ENCODE measurements at places on chromosomes 6 and 20. TPM values are rescaled to one million over a fixed set of nuclear protein-coding genes. Genes with fewer than 3 reads are reported as not detected.

GRCh38 chr6:36793296-36793912 lies 45.8 kb downstream of the CPNE5 start:
- no peaks in the 10 kb centered on the region for H3K36me3 ChIP-seq
- H3K4me3 ChIP-seq: no peak overlapping the region
- DNase-seq: no peak
- no peak overlapping the region for H3K27ac ChIP-seq

SLC22A7 gene
- polyA plus RNA-seq: not detected

MLN gene
- polyA plus RNA-seq: not detected

GRCh38 chr20:48760403-48760983 lies 67.3 kb downstream of the PREX1 start:
- H3K36me3 ChIP-seq: no peaks in the 10 kb centered on the region
- peaks cover 4% of the 10 kb centered on the region for H3K27me3 ChIP-seq
- no peak overlapping the region for H3K4me3 ChIP-seq
- H3K4me1 ChIP-seq: no peaks in the 10 kb centered on the region
- DNase-seq: no peak

ECT2L gene
- not detected for polyA plus RNA-seq

CST1 gene
- polyA plus RNA-seq: not detected

- DNase-seq: no peak
- H3K4me3 ChIP-seq: no peak overlapping the region
- no peaks in the 10 kb centered on the region for H3K36me3 ChIP-seq
- no peak overlapping the region for H3K27ac ChIP-seq
- H3K4me1 ChIP-seq: no peaks in the 10 kb centered on the region
These were observed 17.6 kb upstream of the SERPINB9 start for GRCh38 chr6:2920671-2921112.

DNA sequence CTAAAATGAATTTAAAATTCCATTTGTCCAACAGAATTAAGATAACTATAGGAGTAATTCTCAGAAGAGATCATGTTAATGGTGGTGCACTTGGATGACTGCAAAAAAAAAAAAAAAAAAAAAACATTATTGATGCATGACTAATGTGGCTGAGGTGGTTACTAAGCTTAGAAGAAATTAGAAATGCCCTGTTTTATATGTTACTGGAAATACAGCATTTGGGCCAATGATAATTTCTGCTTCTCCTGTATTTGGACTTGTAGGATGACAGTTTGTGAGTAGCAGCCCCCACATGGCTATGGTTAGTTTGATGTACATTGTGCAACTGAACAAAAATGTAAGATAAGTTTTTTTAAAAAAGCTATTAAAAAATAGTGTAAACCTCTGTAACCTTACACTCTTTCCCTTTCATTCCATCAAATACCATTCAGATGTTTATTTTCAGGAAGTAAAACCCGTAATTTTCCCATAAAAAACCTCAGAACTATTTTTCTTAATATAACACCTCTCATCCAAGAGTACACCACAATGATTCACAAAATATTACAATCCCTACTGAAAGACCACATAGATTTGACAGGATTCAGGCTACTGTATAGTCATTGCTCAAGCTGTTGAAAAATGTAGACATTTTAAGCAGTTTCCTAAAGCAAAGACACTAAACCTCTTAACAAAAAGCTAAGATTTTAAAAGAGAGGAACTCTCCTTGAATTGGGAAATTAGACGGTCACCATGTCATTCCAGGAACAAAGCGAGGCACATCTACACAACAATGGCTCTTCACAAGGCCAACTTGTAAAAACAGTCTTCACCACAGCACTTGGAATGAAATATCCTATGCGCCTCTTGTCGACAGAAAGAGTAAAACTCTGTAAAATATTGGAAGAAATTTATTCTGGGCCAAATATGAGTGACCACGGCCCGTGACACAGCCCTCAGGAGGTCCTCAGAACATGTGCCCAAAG lies 83.0 kb downstream of the WDR27 start:
- no peaks in the 10 kb centered on the region for H3K36me3 ChIP-seq
- DNase-seq: no peak
- no peak overlapping the region for H3K27ac ChIP-seq
- H3K4me3 ChIP-seq: no peak overlapping the region
- peaks cover 18% of the 10 kb centered on the region for H3K4me1 ChIP-seq

APOBEC2 gene
- not detected for polyA plus RNA-seq

DNA sequence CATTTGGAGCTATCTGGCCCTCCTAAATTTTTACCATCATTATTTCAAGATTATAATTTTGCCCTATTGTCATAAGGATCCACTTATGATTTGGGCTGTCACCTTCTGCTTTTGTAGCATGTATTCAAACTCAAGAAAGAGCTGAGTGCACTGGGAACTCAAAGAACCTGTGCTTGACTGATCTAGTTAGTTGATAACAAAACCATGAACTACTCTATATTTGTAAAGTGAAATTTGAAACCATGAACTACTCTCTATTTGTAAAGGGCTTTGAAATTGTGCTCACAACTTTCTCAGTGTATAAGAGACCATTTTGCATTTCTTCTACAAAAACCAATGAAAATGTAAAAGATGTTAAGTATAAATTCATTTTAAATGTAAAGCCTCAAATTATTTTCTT lies 77.5 kb upstream of the POPDC3 start:
- no peak for DNase-seq
- H3K27ac ChIP-seq: no peak overlapping the region
- H3K4me3 ChIP-seq: no peak overlapping the region
- H3K4me1 ChIP-seq: no peaks in the 10 kb centered on the region

DNA sequence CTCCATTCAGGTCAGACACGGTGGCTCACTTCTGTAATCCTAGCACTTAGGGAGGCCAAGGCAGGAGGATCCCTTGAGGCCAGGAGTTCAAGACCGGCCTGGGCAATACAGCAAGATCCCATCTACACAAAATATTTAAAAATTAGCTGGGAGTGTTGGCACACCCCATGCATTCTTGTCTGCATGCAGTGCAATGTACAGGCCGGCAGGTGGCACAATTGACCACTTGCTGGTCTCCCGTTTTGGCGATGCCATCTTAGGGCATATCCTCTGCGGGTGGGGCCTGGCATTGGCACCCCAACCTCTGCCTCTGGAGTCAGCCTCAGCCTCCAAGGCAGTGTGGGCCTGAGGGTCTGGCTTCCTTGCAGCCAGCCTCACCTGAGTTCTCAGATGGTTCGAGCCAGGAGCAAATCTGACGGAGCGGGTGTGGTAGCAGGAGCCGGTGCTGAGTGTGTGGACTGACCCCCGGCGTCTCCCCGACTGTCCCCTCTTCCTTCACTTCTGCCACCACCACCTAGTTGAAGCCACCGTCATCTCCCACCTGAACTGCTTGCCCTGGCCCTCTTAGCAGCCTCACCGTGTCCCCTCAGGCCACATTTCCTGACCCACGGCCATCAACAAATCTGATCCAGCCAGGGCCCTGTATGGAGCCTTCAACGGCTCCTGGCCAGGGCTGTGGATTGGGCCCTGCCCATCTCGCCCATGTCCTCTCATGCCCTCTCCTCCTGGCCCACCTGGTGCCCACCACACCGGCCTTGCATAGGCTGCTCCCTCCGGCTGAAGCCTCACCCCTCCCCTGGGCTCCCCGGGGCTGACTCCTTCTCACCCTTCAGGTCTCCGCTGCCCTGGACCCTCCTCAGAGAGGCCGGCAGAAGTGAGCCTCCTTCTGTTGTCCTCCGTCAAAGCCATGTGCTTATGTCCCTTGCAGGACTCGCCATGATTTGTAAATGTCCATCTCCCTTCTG lies 44.0 kb downstream of the EFCAB8 start:
- no peaks in the 10 kb centered on the region for H3K4me1 ChIP-seq
- peaks cover 6% of the 10 kb centered on the region for H3K27me3 ChIP-seq
- H3K4me3 ChIP-seq: no peak overlapping the region
- no peak overlapping the region for H3K27ac ChIP-seq

DNA sequence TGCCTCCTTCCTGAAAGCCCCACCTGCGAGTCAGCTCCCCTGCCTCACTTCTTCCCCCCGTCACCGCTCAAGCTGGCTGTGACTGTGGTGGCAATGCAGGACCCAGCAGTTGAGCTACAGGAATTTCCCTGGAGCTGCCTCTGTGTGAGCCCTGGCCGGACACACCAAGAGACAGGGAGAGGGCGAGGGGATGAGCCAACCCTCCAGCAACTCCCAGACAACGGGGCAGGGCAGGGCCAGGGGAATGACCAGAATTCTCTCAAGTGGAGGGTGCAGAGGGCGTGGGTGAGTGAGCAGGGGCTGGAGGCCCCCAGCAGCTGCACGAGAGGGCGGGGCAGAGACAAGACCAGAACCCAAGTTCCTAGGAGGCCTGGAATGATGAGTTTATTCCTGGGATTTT lies 4.9 kb upstream of the ARFGAP1 start:
- H3K4me3 ChIP-seq: no peak overlapping the region
- H3K27ac ChIP-seq: no peak overlapping the region
- H3K4me1 ChIP-seq: peaks cover 16% of the 10 kb centered on the region
- DNase-seq: no peak
- no peaks in the 10 kb centered on the region for H3K36me3 ChIP-seq

DNA sequence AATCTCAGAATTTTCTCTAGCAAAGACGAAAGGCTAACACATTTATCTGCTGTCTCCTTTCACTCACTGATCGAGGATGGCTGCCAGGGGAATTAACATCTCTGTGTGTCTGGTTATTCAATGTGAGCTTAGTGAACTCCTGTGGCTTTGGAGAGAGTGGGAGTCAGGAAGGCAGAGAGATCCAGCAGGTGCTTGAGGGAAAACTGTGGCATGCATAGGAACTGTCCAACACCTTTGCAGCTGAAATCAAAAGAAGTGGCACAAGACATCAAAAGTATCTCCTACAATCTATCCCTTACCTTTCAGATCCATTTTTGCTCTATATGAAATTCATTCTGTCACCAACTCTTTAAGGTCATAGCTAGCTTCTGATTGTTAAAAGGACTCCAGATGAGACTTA lies 11.8 kb upstream of the FAM184A start:
- H3K27me3 ChIP-seq: no peaks in the 10 kb centered on the region
- DNase-seq: no peak
- H3K4me3 ChIP-seq: no peak overlapping the region
- H3K36me3 ChIP-seq: no peaks in the 10 kb centered on the region
- no peak overlapping the region for H3K27ac ChIP-seq

SOBP gene
- polyA plus RNA-seq: not detected

DNA sequence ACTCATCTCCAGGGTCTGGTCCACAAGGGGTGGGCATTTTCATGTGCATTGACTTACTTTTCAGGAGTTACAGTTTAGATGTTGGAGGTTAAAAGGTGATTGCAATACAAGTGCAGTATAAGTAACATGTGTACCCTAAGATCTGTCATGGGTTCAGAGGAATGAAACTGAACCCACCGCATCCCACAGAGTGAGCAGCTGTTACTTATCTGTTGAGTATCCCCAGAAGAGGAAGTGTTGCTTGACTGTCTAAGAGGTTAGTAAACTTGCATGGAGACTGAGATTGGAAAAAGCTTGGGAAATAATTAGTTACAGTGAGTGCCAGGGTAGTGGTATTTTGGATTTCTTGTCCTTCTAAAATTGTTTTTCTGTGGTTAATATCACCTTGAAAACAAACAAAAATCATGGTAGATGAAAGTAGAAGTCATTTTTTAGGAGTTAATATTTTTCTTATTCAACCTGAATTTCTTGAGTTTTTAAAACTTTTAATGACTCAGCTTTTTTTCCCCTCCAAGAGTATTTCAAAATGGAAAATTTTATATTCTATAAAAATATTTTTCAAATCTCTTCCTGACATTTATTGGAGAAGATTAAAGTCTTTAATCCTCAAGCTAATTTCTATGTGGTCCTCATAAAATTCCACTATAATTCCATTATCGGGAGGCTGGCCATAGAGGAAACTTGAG lies 306.1 kb downstream of the ZNF217 start:
- H3K36me3 ChIP-seq: no peaks in the 10 kb centered on the region
- H3K27ac ChIP-seq: no peak overlapping the region
- DNase-seq: no peak
- no peaks in the 10 kb centered on the region for H3K4me1 ChIP-seq

DNA sequence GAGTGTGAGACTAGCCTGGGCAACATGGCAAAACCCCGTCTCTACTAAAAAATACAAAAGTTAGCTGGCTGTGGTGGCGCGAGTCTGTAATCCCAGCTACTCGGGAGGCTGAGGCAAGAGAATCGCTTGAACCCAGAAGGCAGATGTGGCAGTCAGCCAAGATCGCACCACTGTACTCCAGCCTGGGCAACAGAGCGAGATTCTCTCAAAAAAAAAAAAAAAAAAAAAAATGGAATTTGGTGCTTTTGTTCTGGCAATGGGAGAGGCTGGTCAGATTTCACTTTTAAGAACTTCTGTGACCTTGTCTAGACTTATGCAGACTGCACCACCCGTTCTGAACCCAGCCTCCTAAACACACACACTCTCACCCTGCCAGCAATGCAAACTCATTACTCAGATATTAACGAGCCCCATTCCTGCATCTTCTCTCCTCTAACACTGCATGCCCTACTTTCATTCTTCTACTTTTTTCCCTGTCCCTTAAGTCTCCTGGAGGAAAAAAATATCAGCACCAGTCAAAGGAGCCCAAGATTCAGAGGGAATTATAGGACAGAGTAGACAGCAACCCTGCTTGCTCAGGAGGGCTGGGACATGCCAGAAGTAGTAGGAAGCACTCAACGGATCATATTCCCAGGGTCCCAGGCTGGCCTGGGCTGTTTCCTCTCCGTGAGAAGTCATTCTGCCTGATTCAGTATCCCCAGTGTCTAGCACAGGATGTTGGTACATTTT lies 4.4 kb downstream of the MOCS1 start:
- peaks cover 5% of the 10 kb centered on the region for H3K27me3 ChIP-seq
- H3K4me1 ChIP-seq: peaks cover 6% of the 10 kb centered on the region
- no peak overlapping the region for H3K27ac ChIP-seq

DNA sequence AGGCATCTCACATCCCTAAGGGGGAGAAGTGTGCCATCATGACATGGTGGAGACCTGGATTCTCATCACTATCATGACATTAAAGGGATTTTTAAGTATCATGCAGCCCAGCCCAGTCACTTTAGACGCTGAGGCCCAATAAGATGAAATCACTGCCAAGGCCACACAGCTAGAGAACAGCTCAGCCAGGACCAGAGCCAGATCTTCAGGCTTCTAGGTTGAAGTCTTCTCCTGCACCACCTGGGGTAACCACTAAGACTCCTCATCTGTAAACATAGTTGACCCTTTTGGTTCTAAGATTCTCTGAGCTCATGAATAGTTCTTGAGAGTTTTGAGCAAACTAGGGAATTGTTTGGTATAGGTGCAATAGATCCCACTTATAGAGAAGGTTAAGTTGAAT lies 125.1 kb downstream of the TCP11 start:
- no peaks in the 10 kb centered on the region for H3K27me3 ChIP-seq
- DNase-seq: no peak
- no peak overlapping the region for H3K27ac ChIP-seq
- H3K4me3 ChIP-seq: no peak overlapping the region
- no peaks in the 10 kb centered on the region for H3K4me1 ChIP-seq

GRCh38 chr6:168133687-168134559 lies 54.9 kb upstream of the FRMD1 start:
- peaks cover 8% of the 10 kb centered on the region for H3K27me3 ChIP-seq
- no peak overlapping the region for H3K27ac ChIP-seq
- no peak overlapping the region for H3K4me3 ChIP-seq
- H3K4me1 ChIP-seq: no peaks in the 10 kb centered on the region

- no peak for DNase-seq
- H3K27me3 ChIP-seq: no peaks in the 10 kb centered on the region
- peaks cover 4% of the 10 kb centered on the region for H3K4me1 ChIP-seq
These were observed 10.1 kb upstream of the TSPYL1 start for GRCh38 chr6:116289876-116290275.

PLCB4 gene
- 3.1 TPM for polyA plus RNA-seq

- H3K36me3 ChIP-seq: no peaks in the 10 kb centered on the region
- no peaks in the 10 kb centered on the region for H3K4me1 ChIP-seq
- DNase-seq: no peak
- H3K27me3 ChIP-seq: no peaks in the 10 kb centered on the region
These were observed 85.3 kb downstream of the DCDC2 start for GRCh38 chr6:24272553-24272952.

- no peaks in the 10 kb centered on the region for H3K36me3 ChIP-seq
- no peak for DNase-seq
- no peak overlapping the region for H3K27ac ChIP-seq
- no peak overlapping the region for H3K4me3 ChIP-seq
- H3K4me1 ChIP-seq: no peaks in the 10 kb centered on the region
These were observed 23.0 kb upstream of the AKAP12 start for GRCh38 chr6:151216804-151217203.
